ENCODE measurements at places on chromosomes 11 and 22.
A peak's percentile ranks its signal among the peaks of the same experiment; 100 is the strongest.

DNA sequence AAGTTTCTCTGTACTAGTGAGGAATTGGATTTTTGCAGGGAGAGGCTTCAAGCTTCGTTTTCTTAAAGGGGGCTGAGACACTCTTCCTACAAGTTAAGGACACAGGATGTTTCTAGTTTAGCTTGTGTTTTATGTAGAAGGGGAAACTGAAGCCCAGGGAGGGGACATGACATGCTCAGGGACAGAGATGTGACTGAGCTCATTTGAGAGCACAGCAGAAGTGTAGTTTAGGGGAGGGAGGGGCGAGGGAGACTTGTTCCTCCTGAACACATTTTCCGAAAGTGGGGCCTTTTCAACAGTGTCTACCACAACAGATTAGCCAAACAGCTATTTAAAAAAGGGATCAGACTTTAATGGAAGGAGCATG, 148.1 kb downstream of the FBXO7 start:
- DNase-seq = no peak

DNA sequence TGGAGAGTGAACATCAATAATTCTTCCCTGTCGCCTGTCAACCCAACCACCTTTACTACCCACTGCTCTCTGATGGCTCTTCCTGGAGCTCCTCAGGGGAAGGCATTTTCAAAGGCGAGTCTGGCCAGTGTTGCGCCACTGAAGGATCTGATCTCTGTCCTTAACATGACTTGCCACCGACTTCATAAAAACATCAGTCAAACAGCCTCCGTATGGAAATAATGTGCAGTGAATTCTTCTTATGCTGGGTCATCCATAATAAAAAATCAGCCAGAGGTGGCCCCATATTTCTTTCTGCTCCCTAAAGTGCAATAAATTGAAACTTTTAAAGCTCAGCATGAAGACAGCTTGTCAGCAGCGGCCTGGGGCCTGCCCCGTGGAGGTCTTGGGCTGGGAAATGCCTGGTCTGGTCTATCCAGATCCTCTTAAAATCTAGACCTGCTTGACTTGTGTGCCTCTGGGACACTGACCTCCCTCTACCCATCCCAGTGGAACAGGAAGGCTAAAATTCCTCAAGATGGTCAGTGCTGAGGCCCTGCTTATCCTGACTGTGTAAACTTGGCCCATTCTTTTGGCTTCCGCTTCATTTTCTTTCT, 199.5 kb downstream of the MYO18B start:
- DNase-seq = no peak

GRCh38 chr22:46007003-46007847, 30.3 kb upstream of the WNT7B start:
- no peak for DNase-seq

GRCh38 chr11:86162239-86162638, 82.3 kb upstream of the EED start:
- no peak for DNase-seq

GRCh38 chr11:81497202-81497804, 1236.4 kb downstream of the FAM181B start:
- peak; percentile 0 for DNase-seq

DNA sequence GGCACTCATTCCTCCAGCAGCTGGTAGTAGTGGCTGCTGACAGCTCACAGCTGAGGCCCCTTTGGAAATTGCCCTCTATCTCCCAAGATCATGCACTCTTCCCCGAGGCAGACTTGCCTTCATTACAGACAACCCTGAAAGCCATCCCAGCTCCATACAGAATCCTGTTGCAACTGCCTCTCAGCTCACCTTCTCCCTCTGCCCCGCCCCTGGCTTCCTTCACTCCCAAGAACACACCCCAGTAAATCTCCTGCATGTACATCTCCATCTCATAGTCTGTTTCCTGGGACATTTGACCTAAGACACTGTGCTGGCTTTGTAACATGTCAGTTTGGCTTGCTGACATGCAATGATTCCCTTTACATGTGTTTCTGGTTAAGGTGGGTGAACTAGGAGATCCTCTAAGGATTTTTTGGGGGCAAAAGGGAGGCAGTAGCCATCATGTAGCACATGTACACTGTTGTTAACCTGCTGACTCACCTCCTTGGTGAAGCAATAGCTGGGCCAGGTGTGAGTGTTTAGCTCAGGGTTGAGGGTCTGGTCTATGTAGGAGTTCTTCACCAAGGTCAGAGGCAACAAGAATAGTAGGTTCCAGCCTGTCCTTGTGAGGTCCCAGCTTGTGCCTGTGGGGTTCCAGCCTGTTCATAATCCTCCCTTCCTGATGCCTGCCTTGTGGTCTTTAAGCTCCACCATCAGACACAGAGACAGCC, 179.6 kb downstream of the CSNK2A3 start:
- no peak for DNase-seq

- DNase-seq = no peak
Measured at GRCh38 chr22:36107436-36107835, 53.1 kb downstream of the APOL3 start.

DNA sequence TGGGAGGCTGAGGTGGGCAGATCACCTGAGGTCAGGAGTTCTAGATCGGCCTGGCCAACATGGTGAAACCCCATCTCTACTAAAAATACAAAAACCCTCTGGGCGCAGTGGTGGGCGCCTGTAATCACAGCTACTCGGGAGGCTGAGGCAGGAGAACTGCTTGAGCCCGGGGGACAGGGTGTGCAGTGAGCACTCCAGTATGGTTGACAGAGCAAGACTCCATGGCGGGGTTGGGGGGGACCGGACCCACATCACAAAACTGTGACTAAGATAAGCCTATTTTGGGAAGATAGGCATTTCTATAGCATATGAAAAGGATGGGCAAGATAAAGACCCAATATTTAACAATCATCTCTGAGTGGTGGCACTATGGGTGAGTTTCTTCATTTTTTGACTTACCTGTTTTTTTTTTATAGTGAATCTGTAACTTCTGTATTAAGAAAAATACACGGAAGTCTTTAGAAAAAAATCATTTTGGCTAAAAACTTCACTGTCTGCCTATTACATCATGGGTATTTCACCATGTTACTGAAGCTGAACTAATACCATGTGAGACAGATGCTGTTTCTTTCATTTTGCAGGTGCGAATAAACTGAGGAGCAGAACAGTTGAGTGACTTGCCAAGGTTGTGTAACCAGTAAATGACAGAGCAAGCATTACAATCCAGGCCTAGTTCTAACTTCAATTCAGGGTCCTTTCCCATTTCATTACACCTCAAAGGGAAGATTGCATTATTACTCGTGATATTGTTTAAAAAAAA, 2.5 kb downstream of the CELF1 start:
- DNase-seq = no peak

DNA sequence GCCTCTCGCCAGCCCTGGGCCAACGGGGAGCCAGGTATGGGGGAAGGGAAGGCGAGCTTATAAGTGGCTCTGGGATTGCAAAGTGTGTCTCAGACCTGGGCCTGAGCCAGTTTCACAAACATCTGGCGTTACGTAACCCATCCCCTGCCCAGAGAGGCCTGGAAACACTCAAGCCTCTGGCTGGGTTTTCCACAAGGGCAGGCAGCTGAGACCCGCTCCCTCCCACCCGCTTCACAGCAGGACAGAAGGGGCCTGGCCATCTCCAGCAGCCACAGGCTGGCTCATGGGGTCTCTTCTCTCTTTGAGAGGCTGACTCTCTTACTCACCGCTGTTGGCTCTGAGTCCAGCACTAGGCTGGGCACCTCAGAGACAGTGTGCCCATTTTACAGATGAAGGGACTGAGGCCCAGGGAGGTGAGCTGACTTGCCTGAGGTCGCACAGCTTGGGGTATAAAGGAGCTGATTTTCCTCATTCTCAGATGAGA, 44.5 kb downstream of the TRIOBP start:
- no peak for DNase-seq

DNA sequence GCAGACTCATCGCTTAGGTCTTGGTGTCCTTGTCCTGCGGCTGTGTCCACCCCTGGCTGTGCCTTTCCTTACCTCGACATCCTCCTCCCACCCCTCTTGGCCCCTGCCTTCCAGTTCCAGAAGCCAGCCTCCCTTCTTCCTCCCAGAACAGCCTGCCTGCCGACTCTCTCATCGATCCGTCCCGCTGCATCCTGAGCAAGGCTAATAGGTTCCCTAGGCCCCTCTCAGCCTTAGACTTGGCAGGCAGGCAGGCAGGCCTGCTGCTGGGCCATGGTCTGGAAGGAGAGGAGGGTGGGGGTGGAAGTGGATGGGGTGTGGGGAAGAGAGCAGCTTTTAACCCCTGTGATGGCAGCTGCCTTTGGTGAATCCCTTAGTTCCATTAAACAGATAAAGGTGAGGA, 196.7 kb upstream of the TBCEL start:
- no peak for DNase-seq

GRCh38 chr11:119210050-119210449, 3.9 kb downstream of the CBL start:
- DNase-seq = no peak

- no peak for DNase-seq
Measured at GRCh38 chr11:104329078-104329665, 165.2 kb upstream of the PDGFD start.

DNA sequence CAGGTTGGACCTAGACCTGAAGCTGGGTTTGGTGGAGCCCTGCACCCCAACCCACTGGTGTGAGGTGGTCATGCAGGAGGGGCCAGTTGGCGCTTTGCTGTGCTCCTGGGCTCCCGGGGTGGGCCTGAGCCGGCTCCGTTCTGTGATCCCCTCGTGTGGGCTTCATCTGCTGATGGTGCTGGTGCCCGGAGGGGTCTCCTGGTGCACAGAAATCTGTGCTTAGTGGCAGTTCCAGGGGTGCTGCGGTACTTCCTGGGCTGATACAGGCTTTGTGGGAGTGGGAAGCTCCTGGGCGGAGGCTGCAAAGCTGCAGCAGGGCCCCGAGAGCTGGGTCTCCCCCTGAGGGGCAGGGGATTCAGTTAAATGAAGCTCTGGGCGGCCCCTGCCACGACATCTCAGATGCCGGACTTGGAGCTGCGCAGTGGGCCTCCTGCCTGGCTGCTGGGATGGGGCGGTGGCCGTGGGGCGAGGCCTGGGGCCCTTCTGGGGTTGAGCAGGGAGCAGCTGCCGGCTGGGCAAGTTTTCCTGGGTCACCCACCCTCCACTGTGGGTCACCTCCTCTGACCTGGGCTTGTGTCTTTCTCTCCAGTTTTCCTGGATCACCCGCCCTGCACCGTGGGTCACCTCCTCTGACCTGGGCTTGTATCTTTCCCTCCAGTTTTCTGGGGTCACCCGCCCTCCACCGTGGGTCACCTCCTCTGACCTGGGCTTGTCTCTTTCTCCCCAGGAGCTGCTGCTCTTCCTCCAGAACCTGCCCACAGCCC, 410.5 kb downstream of the TBC1D22A start:
- DNase-seq = no peak

GRCh38 chr11:131637469-131638175, 267.2 kb downstream of the NTM start:
- no peak for DNase-seq

- no peak for DNase-seq
Measured at GRCh38 chr22:19766511-19767426, 6.2 kb downstream of the TBX1 start.

DNA sequence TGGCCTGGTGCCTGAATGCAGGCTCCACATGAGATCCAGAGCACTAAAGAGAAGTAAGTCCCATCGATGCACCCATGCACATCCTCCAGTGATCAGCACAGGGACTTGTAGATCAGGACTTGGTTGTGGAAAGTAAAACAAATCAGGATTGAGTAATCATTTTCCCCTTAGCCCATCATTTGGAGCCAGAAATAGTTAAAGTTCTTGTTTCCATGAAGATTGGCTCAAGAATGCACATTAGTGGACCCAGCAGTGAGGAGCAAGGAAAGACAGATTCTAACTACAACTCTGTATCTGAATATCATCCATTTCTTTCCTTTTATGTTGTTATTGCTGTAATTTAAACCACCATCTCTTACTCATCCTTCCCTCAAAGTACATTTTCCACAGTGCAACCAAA, 19.1 kb downstream of the CCDC83 start:
- no peak for DNase-seq

DNA sequence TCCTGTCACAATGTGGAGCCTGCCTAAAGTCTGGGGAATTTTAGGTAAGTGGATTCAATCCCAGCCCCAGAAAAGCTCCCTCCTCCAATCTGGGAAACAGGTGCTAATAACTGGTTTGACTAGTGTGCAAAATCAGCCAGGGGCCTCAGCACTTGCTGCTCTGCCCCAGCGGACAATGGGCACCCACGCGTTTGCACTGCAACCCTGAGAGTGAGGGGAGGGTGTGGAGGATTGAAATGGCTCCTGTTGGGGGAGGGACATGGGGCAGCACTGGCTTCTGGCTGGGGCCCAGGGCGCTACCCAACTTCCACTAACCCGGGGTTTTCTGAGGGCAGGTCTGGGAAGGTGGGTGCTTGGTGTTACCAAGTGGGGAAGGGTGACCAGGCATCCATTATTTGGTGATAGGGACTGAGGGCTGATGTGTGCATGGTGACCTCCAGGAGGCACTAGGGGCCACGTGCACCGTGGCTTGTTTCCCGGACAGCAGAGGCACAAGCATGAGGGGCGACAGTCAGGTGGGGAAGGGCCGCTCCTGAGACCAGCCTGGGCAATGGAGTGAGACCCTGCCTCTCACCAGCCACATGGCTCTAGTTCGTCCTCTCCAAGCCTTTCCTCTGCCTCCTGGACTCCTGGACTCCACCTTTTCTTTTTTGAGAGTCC, 4.3 kb upstream of the PNPLA5 start:
- DNase-seq = no peak

- no peak for DNase-seq
Measured at GRCh38 chr11:32313477-32313876, 121.9 kb downstream of the WT1 start.

GRCh38 chr11:67632982-67633755, 3.4 kb upstream of the NUDT8 start:
- no peak for DNase-seq

- DNase-seq = no peak
Measured at GRCh38 chr11:1994121-1994520, 3.5 kb downstream of the H19 start.

DNA sequence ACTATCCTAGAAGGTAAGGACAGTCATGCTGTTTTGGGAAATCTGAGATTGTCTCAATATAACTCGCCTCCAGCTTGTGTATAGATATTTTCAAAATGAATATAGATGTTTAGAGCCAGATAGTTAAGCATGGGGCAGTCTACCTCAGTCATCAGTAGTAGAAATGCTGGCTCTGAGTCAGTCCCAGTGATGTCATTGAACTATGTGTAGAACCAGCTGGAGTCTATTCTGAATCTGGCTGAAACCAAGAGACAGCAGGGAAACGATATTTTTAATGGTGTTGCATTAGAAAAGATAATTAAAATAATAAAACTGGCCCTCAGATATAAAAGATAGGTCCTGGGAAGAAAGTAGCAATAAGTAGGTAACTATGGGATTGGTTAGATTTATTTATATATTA, 25.9 kb downstream of the PIWIL4 start:
- no peak for DNase-seq

DNA sequence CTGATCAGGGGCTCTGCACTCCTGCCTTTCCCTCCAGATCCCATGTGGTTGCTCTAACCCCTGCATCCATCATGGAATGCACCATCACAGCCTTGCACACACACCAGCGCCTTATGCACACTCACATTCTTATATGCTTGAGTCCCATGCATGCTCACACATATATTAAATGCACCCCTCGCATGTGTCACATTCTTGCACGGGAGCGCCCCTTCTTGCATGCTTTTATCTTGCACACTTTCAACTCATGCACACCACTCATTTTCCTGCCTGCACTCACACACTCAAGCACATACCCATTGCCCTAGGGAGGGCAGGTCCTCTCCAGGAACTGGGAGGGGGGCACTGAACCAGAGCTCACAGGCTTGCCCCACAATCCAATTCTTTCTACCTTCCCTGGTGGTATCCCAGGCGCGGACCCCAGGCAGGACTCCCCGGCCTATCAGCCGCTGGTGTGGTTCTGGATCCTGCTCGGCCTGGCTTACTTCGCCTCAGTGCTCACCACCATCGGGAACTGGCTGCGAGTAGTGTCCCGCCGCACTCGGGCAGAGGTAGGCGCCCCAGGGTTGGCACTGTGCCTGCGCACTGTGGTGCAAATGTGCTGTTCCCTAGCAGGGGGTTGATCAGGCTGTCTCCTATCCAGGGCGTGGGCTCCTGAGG, 2.3 kb upstream of the CATSPERZ start:
- DNase-seq = no peak

Data from DMS 273 treated with DMSO at 0.1 percent for 48 hours (cell line).